ENCODE measurements at places on chromosomes 7 and 10.

GRCh38 chr10:6516929-6517284, 63.2 kb downstream of the PRKCQ start:
- no peak for DNase-seq

GRCh38 chr7:117110480-117111315, 157.4 kb downstream of the ST7 start:
- peak; percentile 14 for DNase-seq

- DNase-seq = no peak
Measured at GRCh38 chr7:130127404-130127803, 57.1 kb downstream of the KLHDC10 start.

DNA sequence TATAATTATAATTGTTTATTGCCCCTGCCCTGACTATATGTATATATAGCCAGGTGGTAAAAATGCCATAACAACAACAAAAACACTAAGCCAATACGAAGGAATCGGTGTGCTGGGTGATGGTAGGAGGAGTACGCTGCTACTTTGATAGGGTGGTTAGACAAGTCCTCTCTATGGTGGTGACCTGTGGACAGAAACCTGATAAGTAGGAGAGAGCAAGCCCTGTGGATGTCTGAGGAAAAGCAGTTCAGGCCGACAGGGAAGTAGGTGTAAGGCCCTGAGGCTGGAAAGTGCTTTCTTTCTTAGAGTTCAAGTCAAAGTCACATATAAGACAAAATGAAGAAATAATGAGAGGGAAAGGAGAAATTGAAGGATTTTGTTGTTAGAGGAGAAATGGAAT, 823.8 kb upstream of the CELF2 start:
- DNase-seq = no peak

GRCh38 chr10:97499561-97500296, 1.0 kb downstream of the UBTD1 start:
- no peak for DNase-seq

GRCh38 chr10:72175149-72175548, 40.7 kb upstream of the ANAPC16 start:
- no peak for DNase-seq

DNA sequence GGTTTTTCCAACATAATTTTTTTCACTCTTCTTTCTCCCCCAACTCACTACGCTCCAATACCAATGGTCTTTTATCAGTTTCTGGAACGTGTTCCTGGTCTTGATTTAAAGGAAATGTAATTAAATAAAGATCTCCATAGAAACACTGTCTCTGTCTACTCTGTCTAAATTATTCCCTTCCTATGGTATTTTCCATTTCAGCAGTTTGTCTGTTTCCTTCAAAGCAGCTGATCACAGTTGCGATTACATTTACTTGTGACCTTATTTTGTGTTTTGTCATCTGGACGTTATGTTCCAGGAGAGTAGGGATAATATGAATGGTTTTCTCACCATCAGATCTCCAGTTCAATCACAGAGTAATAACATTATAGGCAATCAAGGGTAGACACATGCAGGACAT, 359.2 kb downstream of the NRG3 start:
- DNase-seq = no peak

GRCh38 chr7:91692800-91693199, 187.7 kb downstream of the MTERF1 start:
- no peak for DNase-seq

GRCh38 chr10:100923580-100923979, 10.8 kb downstream of the SLF2 start:
- DNase-seq = no peak

DNA sequence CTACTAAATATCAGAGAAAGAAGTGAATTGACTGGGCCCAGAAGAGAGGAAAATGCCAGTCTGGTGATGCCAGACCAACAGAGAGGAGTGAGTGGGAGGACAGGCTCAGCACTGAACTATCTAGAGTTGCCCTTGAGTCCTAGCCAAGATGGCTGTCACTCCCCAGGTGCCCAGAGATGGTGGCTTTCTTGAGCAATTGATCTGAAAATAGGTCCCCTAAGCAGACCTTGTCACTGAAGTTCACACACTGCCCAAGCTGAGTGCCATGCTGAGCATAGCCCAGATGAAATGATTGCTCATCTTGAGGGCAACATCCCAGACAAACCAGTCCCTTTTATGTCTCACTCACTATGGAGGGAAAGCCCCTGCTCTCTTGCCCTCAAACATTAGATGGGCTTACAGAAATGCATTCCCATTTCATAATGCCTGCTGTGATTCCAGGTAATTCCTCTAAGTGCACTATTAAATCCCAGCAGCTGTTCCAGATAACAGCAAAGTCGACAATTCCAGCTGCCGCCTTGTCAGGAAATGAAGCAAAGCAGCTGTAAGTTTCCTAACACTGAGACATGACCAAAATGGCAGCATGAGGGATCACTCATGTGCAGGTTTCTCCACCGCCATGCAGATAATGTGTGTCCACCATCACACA, 329.4 kb downstream of the KCNMA1 start:
- DNase-seq = no peak

- DNase-seq = no peak
Measured at GRCh38 chr7:134084488-134085144, 42.5 kb upstream of the LRGUK start.

DNA sequence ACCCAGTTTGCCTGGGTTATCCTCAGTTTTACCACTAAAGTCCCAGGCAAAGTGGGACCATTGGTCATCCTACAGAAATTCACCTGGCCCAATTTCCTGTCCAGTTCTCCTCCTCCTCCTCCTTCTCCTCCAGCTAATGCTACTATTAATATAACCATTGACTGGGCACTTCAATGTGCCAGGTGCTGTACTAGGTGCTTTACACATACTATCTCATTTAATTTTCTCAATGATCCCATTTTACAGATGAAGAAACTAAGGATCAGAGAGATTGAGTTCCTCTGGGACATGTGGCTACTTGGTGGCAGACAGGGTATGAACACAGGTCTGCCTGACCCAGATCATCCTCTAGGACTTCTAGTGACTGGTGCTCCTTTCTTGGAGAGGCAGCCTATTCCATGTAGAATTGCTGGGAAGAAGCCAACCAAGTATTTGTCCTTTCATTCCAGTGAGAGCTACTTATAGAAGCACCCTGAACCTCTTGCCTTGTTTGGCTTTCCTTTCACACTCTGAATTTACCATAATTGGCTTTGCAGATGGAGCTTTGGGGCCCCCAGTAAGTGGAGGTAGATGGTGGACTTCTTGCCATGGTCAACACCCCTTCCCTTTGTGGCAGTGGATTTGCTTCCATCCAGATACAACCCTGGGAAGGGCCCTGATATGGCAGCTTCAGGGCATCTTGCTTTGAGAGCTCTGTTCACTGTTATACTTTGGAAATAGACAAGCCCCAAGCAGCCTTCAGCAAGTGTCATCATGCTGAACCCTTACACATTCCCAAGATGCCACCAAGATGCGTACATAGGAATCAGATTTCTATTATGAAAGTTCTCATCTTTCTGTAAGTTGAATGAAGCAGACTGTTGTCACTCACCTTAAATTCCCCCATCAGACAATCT, 78.7 kb downstream of the MYOF start:
- no peak for DNase-seq

GRCh38 chr7:129780257-129780973, 168.9 kb downstream of the NRF1 start:
- DNase-seq = no peak

DNA sequence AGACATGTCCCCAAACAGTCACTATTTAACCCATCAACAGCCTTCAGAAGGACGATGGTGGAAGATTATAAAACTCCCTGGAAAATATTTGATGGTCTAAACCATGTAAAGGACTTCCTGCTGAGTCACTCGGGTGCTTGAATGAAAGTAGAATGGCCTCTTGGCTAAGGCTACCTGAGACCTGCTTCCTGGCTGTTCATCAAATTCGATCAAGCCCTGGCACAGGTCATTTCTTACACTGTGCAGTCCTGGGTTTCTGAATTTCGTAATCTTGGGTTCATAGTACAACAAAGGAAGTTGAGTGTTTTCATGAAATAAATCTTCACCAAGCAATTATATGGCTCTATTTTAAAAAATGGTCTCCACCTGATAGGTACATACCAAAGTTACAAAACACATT, 260.3 kb upstream of the RNF32 start:
- no peak for DNase-seq

GRCh38 chr7:120984406-120984805, 4.1 kb upstream of the CPED1 start:
- no peak for DNase-seq

GRCh38 chr7:46153583-46153950, 232.5 kb upstream of the IGFBP3 start:
- DNase-seq = no peak

- no peak for DNase-seq
Measured at GRCh38 chr7:40647719-40648118, 512.9 kb downstream of the SUGCT start.

GRCh38 chr7:66682350-66683093, 53.8 kb downstream of the KCTD7 start:
- no peak for DNase-seq

- DNase-seq = no peak
Measured at GRCh38 chr7:107939573-107940489, 48.8 kb downstream of the DLD start.

GRCh38 chr10:132104471-132105301, 38.9 kb downstream of the JAKMIP3 start:
- DNase-seq = no peak

DNA sequence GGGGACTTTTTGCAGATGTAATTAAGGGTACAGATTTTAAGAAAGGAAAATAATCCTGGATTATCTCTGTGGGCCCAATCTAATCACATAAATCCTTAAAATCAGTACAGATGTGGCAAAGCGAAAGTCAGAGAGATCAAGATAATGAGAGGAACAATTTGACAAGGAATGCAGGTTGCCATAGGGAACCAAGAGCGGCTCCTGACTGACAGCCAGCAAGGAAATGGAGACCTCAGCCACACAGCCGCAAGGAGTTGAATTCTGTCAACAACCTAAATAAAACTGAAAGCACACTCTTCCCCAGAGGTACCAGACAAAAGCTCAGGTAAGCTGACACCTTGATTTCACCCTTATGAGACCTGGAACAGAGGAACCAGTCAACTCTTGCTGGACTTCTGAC, 3.4 kb upstream of the PNPLA8 start:
- no peak for DNase-seq

- DNase-seq = peak; percentile 80
Measured at GRCh38 chr10:103659674-103660363, 166.3 kb downstream of the NEURL1 start.

GRCh38 chr7:3991731-3992231, 690.3 kb upstream of the FOXK1 start:
- no peak for DNase-seq

- DNase-seq = no peak
Measured at GRCh38 chr7:121076350-121077164, 88.0 kb downstream of the CPED1 start.

- DNase-seq = no peak
Measured at GRCh38 chr7:129069021-129069420, 14.1 kb upstream of the TNPO3 start.

DNA sequence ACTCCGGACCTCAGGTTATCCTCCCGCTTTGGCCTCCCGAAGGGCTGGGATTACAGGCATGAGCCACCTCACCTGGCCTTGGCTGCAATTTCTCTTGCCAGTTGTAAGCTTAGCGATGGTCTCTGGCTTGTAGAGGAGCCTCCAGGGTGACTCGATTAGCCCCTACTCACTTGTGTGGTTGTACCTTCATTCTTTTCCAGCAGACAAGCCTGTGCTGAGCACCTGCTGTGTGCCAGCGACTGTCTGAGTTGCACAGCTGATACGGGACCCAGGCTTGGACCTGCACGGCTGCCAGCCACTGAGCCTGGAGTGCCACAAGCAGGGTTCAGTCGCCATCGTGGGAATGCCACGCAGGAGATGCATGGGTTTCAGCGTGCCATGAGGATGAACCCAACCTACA, 42.0 kb upstream of the DNAJB6 start:
- DNase-seq = no peak

DNA sequence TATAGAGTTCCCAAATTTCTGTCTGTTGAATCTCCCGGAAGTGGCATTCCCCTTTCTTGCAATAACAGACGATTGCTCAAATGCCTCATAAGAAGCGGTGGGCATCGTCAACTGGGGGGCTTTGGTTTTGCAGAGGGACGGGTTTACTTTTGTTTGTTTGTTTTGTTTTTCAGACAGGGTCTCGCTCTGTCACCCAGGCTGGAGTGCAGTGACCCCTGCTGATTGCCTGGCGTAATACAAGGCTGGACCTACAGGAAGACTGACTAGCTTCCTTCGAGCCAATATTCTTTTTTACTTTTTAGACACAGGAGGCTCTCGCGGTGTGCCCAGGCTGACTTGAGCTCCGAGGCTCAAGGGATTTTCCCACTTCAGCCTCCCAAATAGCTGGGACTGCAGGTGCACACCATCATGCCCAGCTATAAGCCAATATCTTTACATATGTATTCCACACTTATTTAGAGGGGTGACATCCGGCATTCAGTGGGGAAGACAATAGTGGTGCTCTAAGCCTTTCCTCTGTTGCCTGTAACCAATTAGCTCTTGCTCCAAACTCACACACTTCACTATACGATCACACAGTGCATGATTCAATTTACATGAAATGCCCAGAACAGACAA, 58.1 kb downstream of the FHIP2A start:
- DNase-seq = peak; percentile 17

- DNase-seq = no peak
Measured at GRCh38 chr10:33057620-33058019, 99.6 kb upstream of the ITGB1 start.

- DNase-seq = no peak
Measured at GRCh38 chr7:112799448-112800120, 9.4 kb upstream of the TMEM168 start.

GRCh38 chr10:89119651-89120050, 87.5 kb downstream of the CH25H start:
- no peak for DNase-seq

DNA sequence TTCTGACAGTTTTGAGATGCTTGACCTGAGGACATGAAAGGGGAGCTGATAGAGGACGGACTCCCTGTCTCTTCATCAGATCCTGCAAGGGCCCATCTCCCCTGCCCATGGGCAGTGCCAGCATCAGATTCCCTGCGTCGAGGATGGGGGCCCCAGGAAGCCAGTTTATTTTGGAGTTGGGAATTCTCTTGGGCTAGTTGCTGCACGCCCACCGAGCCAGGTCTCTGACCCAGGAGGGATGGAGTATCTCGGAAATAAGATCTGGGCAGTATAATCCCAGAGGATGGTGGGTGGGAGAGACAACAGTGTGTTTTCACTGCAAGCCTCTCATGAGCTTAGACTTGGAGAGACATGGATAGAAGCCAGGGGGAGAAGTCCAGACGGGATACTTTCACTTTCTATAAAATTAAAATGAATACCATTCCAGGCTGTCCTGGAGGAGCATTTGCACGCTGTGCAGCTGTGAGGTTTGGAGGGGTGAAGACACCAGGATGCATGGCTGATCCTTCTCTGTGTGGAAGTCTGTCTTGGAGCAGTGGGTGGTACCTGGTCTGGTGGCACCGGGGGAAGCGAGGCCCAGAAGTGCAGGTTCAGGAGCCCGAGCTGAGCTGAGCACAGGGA, 25.8 kb downstream of the DOCK1 start:
- DNase-seq = no peak

Measured in GM18507 (cell line).